ENCODE measurements at places on chromosomes 7 and 10.

- no peak for DNase-seq
Observed at GRCh38 chr10:114380060-114380459, 24.2 kb downstream of the AFAP1L2 start.

DNA sequence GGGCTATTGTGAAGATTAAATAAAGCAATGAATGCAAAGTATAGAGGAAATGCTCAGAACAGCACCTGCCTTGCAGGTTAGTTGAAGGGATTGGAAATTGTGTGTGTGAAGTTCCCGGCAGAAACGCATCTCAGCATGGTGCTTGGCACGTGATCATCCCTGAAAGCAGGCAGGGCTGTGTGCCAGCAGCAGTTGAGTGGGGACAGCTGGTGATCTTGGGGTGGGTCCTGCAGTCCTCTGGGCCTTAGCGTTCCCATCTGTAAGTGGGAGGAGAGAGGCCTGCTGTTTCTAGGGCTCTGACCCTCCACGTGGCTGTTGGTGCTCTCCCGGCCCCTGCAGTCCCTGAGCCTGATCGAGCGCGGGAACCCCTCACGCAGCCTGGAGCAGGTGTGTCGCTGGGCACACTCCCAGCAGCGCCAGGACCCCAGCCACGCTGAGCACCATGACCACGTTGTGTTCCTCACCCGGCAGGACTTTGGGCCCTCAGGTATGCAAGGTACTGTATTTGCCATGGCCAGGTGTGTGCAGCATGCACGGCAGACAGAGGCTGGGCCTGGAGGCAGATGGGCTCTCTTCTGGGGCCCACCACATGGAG lies 55.3 kb downstream of the TBATA start:
- no peak for DNase-seq

- no peak for DNase-seq
Observed at GRCh38 chr7:106613279-106613678, 47.7 kb downstream of the CCDC71L start.

- no peak for DNase-seq
Observed at GRCh38 chr7:156764766-156765165, 124.2 kb downstream of the RNF32 start.

GRCh38 chr7:51292596-51292995 lies 24.0 kb downstream of the COBL start:
- DNase-seq = no peak
